GM18507 (cell line): ENCODE measurements at places on chromosomes 1 and 21.

DNA sequence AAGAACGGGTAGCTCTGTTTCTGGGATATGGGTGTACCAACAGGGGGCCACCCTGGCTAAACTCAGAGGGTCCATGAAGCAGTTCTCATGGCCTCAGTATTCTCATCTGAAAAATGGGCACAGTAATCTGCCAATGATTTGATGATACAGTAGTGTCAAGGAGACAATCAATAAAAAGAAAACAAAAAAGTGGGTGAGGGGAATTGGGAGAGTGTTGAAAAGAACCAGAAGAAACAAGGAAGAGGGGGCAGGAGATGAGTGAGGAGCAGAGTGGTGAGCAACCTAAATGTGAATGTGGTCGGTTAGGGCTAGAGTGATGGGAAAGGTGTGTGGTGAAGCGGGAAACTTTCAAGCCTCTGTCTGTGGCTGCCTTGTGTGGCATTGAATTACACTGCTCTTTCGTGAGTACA, 2.0 kb downstream of the SLAMF7 start:
- no peak for DNase-seq

- DNase-seq: no peak
Observed at GRCh38 chr21:36103434-36103833, 31.4 kb upstream of the CBR3 start.

DNA sequence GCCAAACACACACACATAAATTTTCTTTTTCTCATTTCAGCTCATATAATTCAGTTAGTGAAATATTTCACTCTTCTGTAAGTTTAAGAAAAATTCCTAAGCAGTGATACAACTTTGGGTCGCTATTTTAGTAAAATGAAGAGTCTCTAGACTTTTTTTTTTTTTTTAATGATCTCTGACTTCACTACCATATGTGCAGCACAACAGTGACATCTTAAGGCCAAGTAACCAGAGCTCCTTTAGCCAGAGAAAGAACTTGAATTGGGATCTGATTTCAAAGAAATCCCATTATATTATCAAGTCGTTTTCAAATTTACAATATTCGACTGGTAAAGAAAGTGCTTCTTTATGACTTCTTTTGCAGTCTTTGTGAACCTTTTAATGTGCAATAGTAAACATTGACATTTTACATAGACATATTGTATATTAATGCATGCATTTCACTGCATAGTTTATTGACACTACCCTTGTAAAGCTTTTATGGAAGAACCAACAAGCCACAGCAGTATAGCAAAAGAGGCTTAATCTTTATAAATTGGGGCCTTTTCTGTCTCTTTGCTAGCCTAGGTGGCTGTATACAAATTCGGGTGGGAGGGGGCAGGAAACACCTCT, 62.2 kb downstream of the LRRC40 start:
- no peak for DNase-seq

DNA sequence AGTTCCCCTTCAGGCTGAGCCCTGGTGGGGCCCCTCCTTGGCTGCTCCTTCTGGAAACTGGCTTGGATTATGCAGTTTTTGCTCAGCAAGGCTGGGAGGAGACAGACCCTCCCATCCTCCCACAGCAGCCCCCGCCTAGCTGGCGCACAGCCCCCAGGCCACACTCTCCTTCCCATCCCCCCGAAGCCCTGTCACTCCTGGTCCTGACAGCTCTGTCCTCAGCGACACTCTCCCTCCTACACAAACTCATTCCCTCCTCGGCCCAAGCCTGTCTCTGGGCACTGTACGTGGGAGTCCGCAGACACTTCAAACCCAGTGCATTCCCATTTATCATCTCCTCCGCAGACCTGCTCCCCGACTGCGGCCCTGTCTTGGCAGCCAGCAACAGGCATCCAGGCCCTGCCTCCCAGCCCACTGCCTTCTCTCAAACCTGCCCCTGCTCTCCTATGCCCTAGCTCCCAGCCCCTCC, 25.0 kb upstream of the EPHB2 start:
- DNase-seq: no peak

- no peak for DNase-seq
Observed at GRCh38 chr1:30471307-30471706, 252.1 kb downstream of the MATN1 start.

DNA sequence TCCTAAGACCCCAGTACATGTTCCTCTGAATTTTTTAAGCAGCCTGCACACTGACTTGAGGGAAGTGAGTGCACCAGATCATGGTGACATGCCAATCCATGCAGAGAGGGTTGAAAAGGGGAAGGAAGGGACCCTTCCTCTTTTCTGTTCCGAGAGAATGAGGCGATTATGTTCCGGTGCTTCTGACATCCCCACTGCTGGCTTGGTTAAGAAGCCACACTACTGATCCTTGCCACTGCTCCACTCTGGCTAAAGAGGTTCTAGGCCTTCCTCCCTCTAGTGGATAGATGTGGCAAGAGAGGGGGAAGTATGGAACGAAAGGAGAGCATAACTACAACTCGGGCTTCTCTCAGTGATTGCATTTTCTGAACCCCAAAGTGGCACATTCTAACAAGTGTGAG, 1.8 kb upstream of the CYB5R1 start:
- peak; percentile 35 for DNase-seq

GRCh38 chr1:161439280-161440232, 65.7 kb upstream of the FCGR2A start:
- no peak for DNase-seq

GRCh38 chr1:233459470-233459945, 132.0 kb downstream of the MAP3K21 start:
- no peak for DNase-seq

GRCh38 chr1:68216089-68216772, 16.1 kb downstream of the WLS start:
- DNase-seq: no peak

GRCh38 chr1:4219826-4220225, 319.8 kb upstream of the C1orf174 start:
- no peak for DNase-seq
